Mucosa of descending colon (tissue), 3 donors: ENCODE measurements at places on chromosomes 6 and 20.

GRCh38 chr6:110831405-110831804, 16.1 kb upstream of the CDK19 start:
- no peak for DNase-seq

GRCh38 chr6:129543981-129544380, 166.0 kb downstream of the ARHGAP18 start:
- no peak for DNase-seq

- peak; percentile 56 for DNase-seq
These were observed 43.1 kb downstream of the POPDC3 start for GRCh38 chr6:105136431-105137350.

DNA sequence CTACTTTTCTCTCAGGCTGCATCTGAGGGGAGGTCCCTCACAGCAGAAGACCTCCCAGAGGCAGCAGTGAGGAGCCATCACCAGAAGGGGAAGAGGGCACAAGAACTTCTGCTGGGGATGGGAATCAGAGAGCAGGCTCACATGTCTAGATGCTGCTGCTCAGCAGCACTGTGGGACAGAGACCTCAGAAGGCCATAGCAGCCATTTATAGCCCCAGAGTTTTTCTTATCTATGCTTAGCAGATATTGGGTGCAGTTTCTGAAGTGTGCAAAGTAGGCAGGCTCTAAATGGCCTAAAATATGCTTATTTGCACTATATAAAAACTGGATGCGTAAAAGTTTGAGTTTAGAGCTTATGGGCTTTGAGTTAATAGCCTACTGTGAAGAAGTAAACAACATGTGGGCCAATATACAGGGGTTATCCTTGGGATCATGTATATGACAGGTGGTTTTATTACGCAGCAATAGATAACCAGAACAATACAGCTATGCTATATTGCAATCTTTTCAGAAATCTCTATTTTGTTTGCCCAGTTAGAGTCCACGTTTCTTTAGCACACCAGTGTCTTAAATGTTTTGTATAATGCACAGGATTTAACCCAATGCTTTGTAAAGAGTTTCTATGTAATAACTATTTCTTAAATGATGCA, 60.2 kb upstream of the TMEM244 start:
- no peak for DNase-seq

DNA sequence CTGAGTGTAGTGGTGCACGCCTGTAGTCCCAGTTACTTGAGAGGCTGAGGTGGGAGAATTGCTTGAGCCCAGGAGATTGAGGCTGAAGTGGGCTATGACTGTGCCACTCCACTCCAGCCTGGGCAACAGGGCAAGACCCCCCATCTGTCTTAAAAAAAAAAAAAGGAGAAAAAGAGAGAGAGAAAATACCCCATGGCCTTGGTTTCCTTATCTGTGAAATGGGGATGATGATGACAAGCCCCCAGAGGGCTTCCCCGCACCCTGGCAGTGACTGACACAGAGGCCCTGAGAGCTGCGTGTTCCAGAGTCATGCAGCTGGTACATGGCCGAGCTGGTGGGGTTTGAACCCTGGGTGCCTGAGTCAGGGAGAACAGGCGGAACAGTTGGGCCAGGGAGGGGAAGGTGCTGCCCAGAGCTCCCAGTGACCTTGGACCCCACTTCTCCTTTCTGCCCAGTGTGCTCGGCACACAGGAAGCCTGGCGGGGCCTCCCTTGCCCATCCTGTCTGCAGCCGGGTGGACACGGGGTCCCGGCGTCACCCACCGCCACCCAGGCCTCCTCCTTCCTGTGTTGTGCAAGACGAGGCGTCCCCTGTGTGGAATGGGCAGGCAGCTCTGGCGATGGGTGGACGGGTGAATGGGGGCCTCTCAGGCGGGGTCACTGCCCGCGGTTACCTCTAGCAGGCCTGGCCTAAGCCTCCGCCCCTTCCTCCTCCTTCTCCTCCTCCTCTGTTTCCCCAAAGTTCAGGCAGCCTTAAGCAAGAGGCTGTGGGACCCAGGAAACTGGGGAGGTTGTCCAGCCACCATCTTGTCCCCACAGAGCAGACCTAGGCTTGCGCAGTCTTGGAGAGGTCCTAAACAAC, 84.2 kb downstream of the CEBPB start:
- DNase-seq: peak; percentile 85

- DNase-seq: no peak
These were observed 128.7 kb downstream of the EYA4 start for GRCh38 chr6:133369773-133370272.

- DNase-seq: no peak
These were observed 31.8 kb upstream of the PLEKHG1 start for GRCh38 chr6:150567823-150568383.

DNA sequence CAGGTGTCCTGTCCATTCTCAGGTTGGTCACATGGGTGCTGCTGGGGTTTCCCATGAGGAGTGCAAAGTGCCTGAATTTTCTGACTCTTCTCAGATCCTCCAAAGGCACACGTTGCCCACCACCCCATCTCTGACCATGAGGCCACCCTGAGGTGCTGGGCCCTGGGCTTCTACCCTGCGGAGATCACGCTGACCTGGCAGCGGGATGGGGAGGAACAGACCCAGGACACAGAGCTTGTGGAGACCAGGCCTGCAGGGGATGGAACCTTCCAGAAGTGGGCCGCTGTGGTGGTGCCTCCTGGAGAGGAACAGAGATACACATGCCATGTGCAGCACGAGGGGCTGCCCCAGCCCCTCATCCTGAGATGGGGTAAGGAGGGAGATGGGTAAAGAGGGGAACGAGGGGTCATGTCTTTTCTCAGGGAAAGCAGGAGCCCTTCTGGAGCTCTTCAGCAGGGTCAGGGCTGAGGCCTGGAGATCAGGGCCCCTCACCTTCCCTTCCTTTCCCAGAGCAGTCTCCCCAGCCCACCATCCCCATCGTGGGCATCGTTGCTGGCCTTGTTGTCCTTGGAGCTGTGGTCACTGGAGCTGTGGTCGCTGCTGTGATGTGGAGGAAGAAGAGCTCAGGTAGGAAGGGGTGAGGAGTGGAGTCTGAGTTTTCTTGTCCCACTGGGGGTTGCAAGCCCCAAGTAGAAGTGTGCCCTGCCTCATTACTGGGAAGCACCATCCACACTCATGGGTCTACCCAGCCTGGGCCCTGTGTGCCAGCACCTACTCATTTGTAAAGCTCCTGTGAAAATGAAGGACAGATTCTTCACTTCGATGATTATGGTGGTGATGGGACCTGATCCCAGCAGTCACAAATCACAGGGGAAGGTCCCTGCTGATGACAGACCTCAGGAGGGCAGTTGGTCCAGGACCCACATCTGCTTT, 2.0 kb downstream of the HLA-F start:
- DNase-seq: no peak
